H7 (cell line): ENCODE measurements at places on chromosomes 2 and 18. TPM values are rescaled to one million over a fixed set of nuclear protein-coding genes. Genes with fewer than 3 reads are reported as not detected.

Gene MERTK
- 8.3 and 8.7 TPM in 2 replicates for total RNA-seq

Gene CD226
- not detected in 2 replicates for total RNA-seq

Gene ASTL
- total RNA-seq, result not detected in 2 replicates

Gene TRAPPC12
- 54.7 and 62.2 TPM in 2 replicates for total RNA-seq

Gene STPG4
- not detected in 2 replicates for total RNA-seq

Gene PPP1R1C
- 0.89 and 1.3 TPM in 2 replicates for total RNA-seq

Gene ATL2
- 119 and 141 TPM in 2 replicates for total RNA-seq

Gene TNFAIP6
- 0.28 TPM in 1 of 2 replicates, not detected in the other for total RNA-seq

Gene C2orf15
- total RNA-seq, result 2.2 and 5.7 TPM in 2 replicates

Gene GALNT14
- 4.2 and 8.0 TPM in 2 replicates for total RNA-seq

GRCh38 chr2:102235491-102235890 is 48.7 kb downstream of the IL1RL2 start:
- peak; percentile 73 for DNase-seq

GRCh38 chr2:129167456-129167855 is 812.0 kb upstream of the RAB6C start:
- no peak for DNase-seq

DNA sequence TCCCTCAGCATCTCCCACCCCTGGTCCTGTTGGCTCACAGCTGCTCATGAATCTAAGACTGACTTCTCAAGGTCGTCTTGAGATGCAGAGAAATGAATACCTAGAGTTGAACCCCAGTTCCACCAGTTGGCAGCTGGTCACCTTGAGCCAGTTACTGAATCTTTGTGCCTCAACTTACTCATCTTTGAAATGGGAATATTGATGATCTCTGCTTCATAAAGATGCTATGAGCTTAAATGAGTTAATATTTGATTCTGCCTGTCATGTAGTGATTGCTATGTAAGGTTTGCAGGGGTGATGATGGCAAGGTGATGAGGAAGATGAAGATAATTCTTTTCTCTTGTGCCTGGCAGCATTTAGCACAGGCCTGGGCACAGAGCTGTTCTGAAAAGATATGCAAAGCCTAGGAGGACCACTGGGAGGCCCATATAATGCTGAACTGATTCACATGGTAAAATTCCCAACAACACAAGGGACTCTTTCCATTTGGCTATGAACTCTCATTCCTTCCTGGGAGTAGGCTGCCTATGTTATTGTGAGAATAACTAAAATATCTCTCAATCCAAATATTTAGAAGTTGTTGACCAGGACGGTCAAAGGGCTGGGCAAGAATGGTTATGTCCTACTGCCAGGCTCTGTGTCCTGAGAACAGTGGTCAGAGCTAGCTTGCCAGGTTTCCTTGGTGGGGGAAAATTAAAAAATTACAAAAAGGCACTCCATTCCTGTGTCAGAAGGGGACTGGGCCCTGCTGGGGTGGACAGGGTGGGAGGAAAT is 70.9 kb downstream of the APOB start:
- no peak for DNase-seq

DNA sequence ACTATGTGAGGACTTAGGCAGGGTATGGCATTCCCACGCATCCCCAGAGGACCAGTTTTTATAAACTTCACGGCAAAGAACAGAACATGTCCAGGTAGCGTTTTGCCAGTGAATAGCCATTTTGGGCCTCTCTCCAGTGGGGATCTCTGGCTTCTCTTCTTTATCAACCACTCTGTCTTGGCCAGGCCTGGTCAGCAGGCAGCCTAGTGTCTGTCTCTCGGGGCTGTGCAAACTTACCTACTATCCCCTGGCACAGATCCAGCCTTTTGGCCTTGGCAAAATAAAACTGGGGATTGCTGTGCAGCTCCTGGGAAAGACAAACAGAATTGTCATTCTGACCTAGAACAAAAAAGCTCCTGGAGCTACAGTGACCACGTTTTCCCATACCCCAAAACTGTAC is 14.5 kb downstream of the CAPN14 start:
- no peak for DNase-seq

- no peak for DNase-seq
These were observed 7.3 kb downstream of the SPR start for GRCh38 chr2:72894514-72894913.

DNA sequence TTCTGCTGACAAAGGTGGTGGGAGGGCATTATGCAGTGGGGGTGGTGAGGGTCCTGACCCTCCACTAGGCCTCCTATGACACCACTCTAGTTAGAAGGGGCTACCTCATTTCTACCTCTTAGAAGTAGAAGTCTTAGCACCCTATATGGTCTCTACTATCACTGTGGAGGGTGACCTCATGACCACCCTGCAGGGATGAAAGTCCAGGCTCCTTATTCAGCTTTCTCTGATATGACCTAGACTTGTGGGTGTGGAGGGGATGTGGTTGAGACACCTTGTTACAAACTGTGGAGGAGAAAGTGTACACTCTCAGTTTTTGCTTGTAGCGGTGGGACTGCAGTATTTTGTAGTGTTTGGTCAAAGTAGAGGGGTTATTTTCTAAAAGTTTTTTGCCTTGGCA is 18.6 kb downstream of the TMEM182 start:
- DNase-seq, result no peak

GRCh38 chr2:99000708-99001107 is 64.7 kb upstream of the CRACDL start:
- DNase-seq, result no peak

- no peak for DNase-seq
These were observed 119.2 kb downstream of the INHBB start for GRCh38 chr2:120465012-120465700.

- DNase-seq, result peak; percentile 81
These were observed 1.5 kb downstream of the RND3 start for GRCh38 chr2:150485871-150486538.

DNA sequence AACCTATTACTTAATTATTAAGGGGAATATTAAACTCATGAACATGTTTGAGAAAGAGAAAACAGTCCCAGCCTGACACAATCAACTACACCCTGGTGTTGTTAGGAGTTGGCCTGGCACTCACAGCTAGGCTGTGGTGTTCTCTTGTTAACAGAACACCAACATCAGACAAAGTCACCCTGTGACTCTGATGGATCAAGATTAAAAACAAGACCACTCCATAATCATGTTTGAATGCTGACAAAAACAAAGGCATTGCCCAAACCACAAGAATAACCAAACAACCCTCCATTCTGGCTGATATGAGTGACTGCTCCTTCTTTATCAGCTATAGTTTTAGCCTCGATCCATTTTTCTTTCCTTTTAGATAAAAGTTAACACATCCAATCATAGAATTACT is 3.0 kb downstream of the BOLL start:
- DNase-seq, result no peak

DNA sequence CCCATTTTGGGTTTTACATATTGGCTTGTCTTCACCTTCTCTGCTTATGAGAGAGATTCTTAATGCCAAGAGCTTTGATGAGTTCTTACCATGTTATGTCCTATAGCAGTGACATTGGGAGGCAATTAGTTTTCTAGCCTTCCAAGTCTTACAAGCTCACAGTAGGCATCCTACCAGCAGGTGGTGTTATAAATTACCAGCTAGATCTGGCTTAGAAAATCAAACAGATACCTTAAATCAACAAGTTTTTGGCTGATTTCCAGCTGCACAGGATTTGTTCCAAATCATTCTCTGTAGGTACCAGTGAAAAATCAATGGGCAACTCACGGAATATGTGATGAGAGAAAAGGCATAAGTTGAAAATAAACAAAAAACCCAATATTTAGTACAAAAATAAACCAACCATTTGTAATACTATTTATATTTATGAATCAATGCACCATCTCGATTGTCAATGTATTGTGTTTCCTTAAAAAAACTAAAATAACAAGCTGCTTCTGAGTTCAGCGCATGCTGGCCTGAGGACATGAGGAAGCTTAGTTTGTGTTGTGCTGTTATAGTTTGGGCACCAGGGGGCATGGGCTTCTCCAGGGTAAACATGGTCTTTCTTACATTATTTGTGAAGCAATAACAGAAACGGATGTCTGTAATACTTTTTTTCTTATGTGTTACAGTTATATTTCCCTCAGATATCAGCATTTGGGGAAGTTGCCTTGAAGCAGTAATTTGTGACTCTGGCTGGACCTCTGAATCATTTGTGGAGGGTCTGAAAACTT is 34.1 kb upstream of the NXPH2 start:
- DNase-seq, result peak; percentile 5

DNA sequence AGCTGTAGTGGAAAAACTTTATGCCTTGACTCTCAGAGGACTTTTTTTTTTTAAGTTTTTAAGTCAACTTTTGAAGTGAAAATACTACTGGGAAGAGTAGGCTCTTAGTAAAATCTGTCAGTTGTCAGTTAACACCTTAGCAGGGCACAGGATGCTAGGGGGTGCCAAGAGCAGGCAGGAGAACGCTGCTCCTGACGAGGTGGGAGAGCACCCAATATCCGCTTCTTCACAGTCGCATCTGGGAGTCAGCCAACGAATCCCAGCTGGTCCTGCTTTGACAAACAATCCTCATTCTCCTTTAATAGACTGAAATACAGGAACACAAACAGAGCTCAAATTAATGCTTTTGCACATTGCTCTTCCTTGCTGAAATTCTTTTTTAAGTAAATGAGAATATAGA is 709.5 kb upstream of the ACVR2A start:
- no peak for DNase-seq

- DNase-seq, result no peak
These were observed 248.9 kb downstream of the TMEM182 start for GRCh38 chr2:103010751-103011150.
